Endodermal cell (in vitro differentiated cells): ENCODE measurements at places on chromosomes 12 and 14. TPM values are rescaled to one million over a fixed set of nuclear protein-coding genes. Genes with fewer than 3 reads are reported as not detected.
A peak's percentile ranks its signal among the peaks of the same experiment; 100 is the strongest.

- peak; percentile 76 for DNase-seq
Observed at GRCh38 chr12:98870504-98870903, 225.4 kb downstream of the APAF1 start.

DNA sequence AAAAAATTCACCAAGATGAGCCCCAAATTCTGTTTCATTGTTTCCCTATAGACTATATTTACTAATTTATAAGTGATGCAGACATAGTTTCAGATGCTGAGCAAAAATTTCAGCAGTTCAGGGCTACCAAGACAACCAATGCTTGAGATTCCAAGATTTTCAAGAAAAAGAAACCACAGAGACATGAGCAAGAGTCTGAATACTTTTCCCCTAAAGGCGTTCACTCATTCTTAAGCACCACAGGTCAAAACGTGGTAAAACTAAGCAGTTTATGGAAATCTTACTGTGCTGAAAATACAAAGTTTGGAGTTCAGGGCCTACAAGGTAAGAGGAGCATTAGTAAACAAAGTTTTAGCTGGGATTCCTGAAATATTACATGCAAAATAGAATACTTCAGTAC, 221.2 kb downstream of the KCNH5 start:
- no peak for DNase-seq

GRCh38 chr12:42140901-42141300, 3.8 kb downstream of the GXYLT1 start:
- peak; percentile 48 for DNase-seq

DNA sequence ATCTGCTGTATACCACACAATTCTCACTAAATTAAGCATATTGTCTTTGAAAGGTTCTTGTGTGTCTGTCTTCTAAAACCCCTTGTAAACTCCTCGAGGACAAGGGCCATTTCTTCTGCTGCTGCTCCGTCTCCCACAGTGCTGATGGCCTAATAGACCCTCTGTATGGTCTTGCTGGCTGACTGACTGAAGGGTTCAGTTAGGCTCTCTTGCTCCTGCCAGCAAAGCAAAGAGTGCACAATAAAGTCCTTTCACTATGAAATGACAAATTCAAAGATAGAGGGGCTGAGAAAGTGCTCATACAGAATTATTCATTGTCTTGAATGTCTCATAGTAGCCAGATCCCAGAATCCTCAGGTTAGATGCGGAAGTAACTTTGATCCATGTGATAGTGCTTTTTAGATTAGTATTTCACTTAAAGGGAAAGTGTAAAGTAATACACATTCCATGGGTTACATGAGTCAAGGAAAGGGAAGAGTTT, 14.2 kb upstream of the RIOX1 start:
- no peak for DNase-seq

DNA sequence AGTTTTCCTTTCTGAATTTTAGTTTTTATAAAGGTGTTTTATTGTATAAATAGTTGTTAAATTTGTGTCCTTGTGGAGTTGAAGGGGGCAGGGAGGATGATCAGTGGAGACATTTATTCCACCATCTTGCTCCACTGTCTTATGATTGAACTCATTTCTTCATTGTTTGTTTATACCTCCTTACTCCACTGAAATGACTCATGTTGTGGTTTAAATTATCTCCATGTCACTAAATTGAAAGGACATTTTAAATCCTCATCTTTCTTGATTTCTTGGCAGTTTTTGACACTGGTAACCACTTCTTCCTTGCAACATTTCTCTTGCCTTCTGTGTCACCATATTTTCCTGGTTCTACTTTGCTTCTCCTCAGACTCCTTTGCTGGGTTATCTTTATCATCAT, 23.6 kb upstream of the FERMT2 start:
- no peak for DNase-seq

DNA sequence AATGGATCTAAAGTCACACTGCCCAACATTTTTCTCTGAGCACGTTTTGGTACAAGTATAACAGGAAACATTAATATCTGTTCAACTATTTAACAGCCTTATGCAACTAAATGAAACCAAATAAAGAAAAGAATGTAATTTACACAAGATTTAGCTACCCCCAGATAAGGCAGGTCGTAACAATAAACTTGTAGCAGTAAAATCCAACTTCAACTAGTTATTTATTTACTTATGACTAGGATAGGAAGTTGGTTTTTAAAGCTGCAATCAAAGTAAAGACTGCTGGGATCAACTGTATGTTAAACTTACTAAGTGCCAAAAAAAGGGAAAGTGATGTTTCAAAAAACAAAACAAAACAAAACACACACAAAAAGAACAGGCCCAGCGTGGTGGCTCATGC, 30.9 kb downstream of the FERMT2 start:
- DNase-seq = no peak

GRCh38 chr14:68098834-68099233, 279.3 kb downstream of the RAD51B start:
- DNase-seq = no peak

GRCh38 chr14:103718572-103718971, 3.0 kb downstream of the ZFYVE21 start:
- no peak for DNase-seq

DNA sequence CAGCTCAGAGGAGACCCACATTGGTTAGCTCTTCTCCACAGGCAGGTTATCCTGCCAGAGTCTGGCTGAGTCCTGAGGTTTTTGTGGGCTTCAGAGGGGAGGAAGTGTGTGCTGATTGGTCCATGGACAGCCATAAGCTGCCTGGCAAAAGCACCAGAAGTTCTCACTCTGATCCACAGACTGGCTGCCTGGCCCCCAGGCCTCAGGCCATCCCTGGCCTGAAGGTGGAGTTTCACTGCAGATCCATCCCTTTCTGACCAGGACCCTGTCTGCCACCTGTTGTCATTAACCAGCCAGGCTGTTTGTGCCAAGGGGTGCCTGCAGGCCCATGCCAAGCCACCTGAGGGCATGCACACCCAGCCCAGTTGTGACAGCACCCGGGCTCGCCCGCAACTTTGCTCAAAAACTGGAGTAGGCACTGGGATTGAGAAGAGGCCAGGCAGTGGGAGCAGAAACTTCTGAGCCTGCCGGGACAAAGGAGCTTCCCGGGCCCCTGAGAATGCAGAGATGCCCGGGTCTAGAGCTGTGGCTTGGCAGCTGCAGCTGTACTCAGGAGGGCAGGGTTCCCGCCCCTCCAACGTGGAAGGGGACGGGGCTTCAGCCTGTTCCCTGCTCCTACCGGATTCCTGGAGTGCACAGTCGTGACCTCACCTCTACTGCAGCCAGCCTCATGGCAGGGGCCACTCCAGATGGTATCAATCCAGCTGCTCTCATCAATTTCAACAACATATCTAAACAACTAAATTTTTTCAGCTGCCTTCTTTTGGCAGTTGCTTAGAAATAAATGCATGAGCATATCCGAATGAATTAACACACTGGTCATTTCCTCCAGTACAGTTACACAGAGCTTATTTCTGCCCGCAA, 1277.3 kb downstream of the SLC16A7 start:
- peak; percentile 61 for DNase-seq

GRCh38 chr12:74896186-74896585, 313.5 kb downstream of the KCNC2 start:
- no peak for DNase-seq

DNA sequence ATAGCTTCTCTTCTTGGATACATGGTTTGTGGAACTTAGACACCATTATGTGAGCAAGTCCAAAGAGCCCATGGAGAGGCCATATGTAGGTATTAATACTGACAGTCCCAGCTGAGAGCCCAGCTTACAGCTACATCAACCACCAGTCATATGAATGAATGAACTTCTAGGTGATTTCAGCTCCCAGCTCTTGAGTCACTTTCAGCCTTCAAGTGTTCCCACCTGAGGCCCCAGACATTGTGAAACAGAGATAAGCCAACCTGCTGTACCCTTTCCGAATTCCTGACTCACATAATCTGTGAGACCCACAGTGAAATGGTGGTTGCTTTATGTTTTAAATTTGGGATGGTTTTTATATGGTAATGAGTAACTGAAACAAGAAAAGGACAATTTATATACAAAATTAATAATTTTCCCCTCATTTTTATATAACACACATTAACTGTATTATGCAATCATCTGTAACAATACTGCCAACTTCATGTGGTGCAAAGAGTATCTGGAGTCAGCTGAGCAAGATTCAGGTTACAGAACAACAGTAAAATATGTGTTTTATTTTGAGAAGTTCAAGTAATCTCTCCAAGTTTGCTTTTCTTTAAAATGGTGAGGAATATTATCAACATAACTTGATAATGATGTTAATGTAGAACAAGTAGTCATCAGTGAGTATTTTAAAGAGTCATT, 27.7 kb upstream of the FBXO33 start:
- no peak for DNase-seq

DNA sequence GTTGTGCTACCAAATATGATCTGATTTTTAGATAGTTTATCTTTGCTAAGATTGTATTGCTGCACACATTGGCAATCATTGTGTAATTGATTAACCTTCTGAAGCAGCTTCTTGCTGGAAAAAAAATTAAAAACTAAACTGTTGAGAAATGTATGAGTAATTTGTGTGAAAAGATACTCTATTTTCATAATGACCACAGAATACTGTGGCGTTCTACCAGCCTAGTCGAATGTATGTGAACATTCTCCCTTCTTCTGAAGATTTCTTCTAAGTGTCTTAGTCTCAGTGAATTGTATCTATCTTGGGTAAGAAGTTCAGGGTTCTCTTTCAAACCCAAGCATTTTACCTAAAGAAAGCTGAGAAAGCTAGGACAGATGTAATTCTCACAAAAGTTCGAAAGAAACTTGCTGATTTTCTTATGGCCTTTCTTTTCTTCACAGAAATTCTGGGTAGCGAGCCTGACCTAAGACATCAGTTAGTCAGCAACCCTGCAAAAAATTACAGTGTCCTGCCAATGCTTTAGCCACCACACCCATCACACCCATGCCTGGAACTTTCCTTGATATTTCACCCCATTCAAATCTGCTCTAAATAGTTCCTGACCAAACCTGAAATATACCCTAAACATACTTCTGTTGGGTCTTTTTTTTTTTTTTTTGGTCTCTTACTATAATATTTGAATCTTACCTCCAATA, 27.1 kb upstream of the C12orf71 start:
- no peak for DNase-seq

- DNase-seq = no peak
Observed at GRCh38 chr12:113416091-113416754, 6.0 kb upstream of the SDSL start.

GRCh38 chr14:55180434-55180833, 11.0 kb downstream of the DLGAP5 start:
- DNase-seq = no peak

- no peak for DNase-seq
Observed at GRCh38 chr12:43216490-43216889, 335.5 kb downstream of the ADAMTS20 start.

DNA sequence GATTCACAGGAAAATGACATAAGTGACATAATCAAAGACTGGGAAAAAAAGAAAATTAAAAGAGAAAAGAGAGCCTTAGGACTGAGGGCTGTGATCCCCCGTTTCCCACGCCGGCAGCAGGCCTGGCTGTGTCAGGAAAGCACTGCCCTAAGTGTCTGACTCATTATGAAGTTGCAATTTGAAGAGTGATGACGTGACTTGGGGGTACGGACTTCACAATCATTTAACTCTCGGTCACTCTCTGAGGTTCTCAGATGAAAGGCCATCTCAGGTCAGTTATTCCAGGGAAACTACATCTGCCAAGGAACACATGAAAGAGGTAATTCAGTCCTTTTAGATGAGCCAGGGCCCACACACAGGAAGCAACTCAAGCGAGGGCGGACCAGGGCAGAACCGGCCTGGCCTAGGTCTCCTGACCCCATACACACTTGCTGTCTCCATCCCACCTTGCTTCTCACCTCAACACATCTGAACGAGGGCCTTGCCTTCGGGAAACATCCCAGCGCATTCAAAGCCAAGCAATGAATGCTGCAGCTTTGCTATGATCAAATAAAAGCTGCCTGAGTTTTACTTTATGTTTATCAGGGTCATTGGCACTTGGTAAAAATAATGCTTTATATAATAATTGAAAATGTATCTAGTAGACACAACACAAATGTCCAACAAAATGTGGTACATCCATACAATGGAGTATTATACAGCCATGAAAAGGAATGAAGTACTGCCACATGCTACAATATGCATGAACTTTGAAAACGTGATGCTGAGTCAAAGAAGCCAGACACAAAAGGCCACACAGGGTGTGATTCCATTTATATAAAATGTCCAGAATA, 2.7 kb downstream of the SSH1 start:
- DNase-seq = no peak

GRCh38 chr12:15270591-15270990, 49.4 kb upstream of the RERG start:
- no peak for DNase-seq

DNA sequence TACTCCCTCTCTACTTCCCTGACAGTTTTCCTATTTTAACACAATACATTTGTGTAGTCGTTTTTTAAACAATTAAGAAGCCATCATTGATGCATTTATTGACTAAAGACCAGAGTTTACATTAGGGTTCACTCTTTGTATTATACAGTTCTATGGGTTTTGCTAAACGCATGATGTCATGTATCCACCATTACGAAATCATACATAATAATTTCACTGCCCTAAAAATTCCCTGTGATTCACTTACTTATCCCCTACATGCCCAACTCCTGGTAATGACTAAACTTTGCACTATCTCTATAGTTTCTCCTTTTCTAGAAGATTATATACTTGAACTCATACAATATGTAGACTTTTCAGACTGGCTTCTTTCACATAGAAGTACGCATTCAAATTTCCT, 1016.5 kb upstream of the FOXG1 start:
- no peak for DNase-seq

DNA sequence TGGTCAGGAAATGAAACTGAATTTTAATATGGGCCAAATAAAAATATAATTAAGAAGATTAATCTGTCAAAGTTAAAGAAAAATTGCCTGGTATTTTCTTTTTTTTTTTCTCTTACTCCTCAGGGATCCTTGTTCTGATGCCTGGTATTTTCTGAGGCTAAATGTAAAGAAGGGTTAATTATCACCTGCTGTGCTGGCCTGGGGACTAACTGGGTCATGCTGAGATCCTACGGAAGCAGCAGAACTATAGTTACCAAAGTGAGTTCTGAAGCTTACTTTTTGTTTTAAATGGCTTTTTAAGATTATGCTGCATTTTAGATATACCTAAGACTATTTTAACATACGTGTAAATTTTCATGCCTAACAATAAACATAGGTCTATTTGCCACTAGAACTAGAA, 23.3 kb downstream of the ZC2HC1C start:
- DNase-seq = no peak

GRCh38 chr12:101925361-101925760, 48.0 kb downstream of the DRAM1 start:
- DNase-seq = no peak

DNA sequence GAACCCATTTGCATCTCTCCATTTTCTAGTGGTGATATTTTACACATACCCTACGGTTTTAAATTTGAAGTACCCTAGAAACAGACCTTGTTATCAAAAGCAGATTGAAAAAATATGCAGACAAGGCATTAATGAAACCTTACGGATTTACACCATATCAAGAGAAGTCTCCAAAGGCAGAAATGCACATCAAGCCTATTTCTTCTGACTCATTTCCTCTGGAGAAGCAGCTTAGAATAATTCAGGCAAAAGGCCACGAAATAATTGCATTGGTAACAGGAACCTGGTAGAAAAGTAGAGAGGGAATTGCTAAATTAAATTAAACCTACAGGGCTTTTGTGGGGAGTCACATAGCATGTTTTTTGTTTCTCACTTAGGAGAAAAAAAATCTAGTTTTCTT, 34.7 kb downstream of the KICS2 start:
- DNase-seq = no peak

The AQP6 gene
- 0.19 to 0.20 TPM in 2 of 3 replicates, not detected in the other for total RNA-seq

The CNTN1 gene
- total RNA-seq = 8.6 and 9.8 TPM in 2 replicates

The DCAF5 gene
- 61.1 to 129 TPM (median 65.6 TPM) in 3 replicates for total RNA-seq

The KRT82 gene
- total RNA-seq = not detected in 3 replicates

The CAMKK2 gene
- 91.4 and 113 TPM in 2 replicates for total RNA-seq

The KRT83 gene
- total RNA-seq = not detected in 3 replicates

The SLC6A15 gene
- 4.2 to 6.3 TPM (median 6.0 TPM) in 3 replicates for total RNA-seq

The TMEM52B gene
- total RNA-seq = not detected in 2 replicates
